ENCODE measurements at places on chromosomes 4 and X.
A peak's percentile ranks its signal among the peaks of the same experiment; 100 is the strongest.

DNA sequence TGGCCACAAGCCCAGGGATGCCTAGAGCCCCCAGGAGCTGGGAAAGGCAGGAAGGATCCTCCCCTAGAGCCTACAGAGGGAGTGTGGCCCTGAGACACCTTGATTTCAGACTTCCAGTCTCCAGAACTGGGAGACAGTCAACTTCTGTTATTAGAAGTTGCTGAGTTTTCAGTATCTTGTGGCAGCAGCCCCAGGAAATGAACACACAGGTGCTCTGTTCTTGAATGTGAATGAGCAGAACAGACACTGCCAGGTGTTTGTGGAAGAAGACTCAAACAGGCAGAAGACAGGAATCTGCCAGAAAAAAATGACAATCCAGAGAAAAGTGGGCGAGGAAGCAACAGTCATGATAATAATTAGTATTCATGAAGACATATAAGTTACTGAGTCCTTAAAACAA lies 64.5 kb upstream of the STS start:
- H3K36me3 ChIP-seq, result no peaks in the 10 kb centered on the region
- H3K27me3 ChIP-seq, result no peaks in the 10 kb centered on the region
- H3K4me3 ChIP-seq, result no peak overlapping the region
- no peaks in the 10 kb centered on the region for H3K4me1 ChIP-seq

DNA sequence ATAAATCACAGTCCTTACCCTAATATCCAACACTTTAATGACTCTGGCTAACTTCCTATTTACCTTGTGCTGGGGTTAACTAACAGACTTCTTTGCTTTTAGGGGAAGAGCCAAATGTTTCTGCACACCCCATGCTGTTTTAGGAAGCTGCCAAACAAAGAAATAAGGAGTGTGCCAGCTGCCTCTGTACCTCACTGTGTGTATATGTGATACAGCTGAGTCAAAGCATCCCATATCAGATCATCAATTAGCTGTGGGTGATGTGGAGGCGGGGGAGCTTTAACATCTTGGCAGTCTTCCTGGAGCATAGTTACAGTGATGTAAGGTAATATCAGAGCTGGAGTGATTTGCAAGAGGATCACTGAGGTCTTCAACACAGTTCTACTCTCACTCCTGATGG lies 95.4 kb downstream of the COL25A1 start:
- no peak overlapping the region for H3K27ac ChIP-seq
- H3K27me3 ChIP-seq, result no peaks in the 10 kb centered on the region
- no peaks in the 10 kb centered on the region for H3K4me1 ChIP-seq
- no peak overlapping the region for H3K4me3 ChIP-seq

GRCh38 chr4:101115887-101116286 lies 231.4 kb downstream of the PPP3CA start:
- no peaks in the 10 kb centered on the region for H3K27me3 ChIP-seq
- no peak for DNase-seq
- no peaks in the 10 kb centered on the region for H3K36me3 ChIP-seq
- H3K4me1 ChIP-seq, result peaks cover 5% of the 10 kb centered on the region
- H3K4me3 ChIP-seq, result no peak overlapping the region

DNA sequence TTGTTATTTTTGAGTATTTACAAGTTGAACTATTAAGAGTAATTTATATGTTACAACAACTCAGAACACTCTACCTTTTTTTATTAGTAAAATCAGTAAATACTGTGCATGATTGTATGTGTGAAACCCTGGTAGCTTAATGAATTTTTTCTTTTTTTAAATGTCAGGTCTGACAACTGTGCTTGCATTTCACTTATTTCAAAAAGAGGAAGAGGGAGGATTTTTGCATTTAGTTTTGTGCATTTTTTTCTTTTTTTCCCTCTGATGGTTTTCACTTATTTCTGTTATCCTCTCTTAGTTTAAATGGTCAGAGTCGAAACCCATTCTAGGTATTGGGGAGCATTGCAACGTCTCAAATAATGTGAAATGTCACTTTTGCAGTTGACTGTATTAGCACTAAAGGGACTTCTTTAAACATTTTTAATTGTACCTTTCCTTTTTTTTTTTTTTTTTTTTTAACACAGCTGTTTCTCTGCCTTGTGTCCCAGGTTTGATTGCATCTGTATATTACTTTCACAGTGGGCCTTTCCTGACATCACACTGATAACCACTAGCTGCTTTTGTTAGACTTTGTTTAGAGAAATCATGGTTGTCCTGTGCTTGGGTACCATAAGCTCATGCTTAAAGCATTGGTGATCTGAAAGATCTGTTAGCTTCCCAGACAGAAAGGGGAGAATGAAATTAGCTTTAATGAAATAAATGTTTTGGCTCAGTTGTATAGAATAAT lies 28.5 kb downstream of the MOB1B start:
- no peak overlapping the region for H3K27ac ChIP-seq
- DNase-seq, result no peak

- no peaks in the 10 kb centered on the region for H3K4me1 ChIP-seq
- H3K36me3 ChIP-seq, result no peaks in the 10 kb centered on the region
- H3K4me3 ChIP-seq, result no peak overlapping the region
- no peaks in the 10 kb centered on the region for H3K27me3 ChIP-seq
- no peak overlapping the region for H3K27ac ChIP-seq
Measured at GRCh38 chrX:86724277-86724676, 576.0 kb downstream of the DACH2 start.

GRCh38 chr4:336099-336892 lies 1.3 kb upstream of the ZNF141 start:
- H3K4me3 ChIP-seq, result peak overlapping the region; percentile 97
- H3K27me3 ChIP-seq, result no peaks in the 10 kb centered on the region
- DNase-seq, result peak; percentile 91
- no peaks in the 10 kb centered on the region for H3K36me3 ChIP-seq
- H3K27ac ChIP-seq, result peak overlapping the region; percentile 96

DNA sequence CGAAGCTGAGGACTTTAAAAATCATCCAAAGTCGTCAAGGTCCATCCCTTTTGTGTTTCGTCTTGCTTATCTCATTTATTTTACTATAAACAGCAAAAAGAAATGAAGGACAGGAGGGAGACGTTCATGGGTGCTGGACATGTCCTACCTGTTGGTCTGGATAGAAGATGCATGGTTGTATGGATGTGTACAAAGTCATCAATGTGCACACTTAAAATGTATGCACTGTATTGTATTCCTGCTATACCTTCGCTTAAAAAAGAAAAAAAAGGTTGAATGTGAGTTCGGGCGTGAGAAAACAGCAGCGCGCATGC lies 313 bp upstream of the BLOC1S4 start:
- H3K27me3 ChIP-seq, result no peaks in the 10 kb centered on the region
- peaks cover 36% of the 10 kb centered on the region for H3K4me1 ChIP-seq
- peak overlapping the region; percentile 99 for H3K4me3 ChIP-seq
- H3K36me3 ChIP-seq, result no peaks in the 10 kb centered on the region
- peak overlapping the region; percentile 97 for H3K27ac ChIP-seq
- DNase-seq, result no peak

GRCh38 chrX:51336584-51336983 lies 4.0 kb downstream of the NUDT10 start:
- no peak overlapping the region for H3K27ac ChIP-seq
- no peak overlapping the region for H3K4me3 ChIP-seq
- H3K27me3 ChIP-seq, result no peaks in the 10 kb centered on the region
- no peaks in the 10 kb centered on the region for H3K36me3 ChIP-seq
- H3K4me1 ChIP-seq, result no peaks in the 10 kb centered on the region

DNA sequence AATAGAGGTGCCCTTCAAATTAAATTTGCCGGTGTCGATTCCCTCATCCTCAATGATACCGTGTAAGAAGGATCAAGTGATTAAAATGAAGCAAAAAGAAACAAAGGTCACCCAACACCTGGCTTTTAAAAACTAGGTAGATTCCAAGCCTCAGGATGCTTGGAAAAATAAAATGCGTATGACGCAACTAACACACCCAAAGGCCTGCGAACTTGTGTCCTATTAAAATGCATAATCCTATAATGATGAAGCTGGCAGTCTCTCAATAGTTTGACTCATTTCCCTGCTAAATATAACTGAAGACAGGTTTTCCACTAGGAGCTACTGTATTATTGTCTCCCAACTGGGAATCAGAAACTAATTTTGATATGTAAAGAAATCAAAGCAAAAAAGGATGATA lies 263.2 kb downstream of the DHX15 start:
- H3K27ac ChIP-seq, result no peak overlapping the region
- H3K36me3 ChIP-seq, result no peaks in the 10 kb centered on the region
- H3K27me3 ChIP-seq, result no peaks in the 10 kb centered on the region
- no peak for DNase-seq
- H3K4me3 ChIP-seq, result no peak overlapping the region
- H3K4me1 ChIP-seq, result no peaks in the 10 kb centered on the region

- H3K4me1 ChIP-seq, result no peaks in the 10 kb centered on the region
- no peak overlapping the region for H3K4me3 ChIP-seq
- H3K27me3 ChIP-seq, result no peaks in the 10 kb centered on the region
- H3K36me3 ChIP-seq, result no peaks in the 10 kb centered on the region
- no peak overlapping the region for H3K27ac ChIP-seq
Measured at GRCh38 chr4:81627590-81627989, 155.9 kb upstream of the RASGEF1B start.

- H3K4me1 ChIP-seq, result no peaks in the 10 kb centered on the region
- H3K27me3 ChIP-seq, result no peaks in the 10 kb centered on the region
- H3K4me3 ChIP-seq, result no peak overlapping the region
- no peaks in the 10 kb centered on the region for H3K36me3 ChIP-seq
- H3K27ac ChIP-seq, result no peak overlapping the region
Measured at GRCh38 chr4:113276464-113277170, 227.2 kb downstream of the ANK2 start.

DNA sequence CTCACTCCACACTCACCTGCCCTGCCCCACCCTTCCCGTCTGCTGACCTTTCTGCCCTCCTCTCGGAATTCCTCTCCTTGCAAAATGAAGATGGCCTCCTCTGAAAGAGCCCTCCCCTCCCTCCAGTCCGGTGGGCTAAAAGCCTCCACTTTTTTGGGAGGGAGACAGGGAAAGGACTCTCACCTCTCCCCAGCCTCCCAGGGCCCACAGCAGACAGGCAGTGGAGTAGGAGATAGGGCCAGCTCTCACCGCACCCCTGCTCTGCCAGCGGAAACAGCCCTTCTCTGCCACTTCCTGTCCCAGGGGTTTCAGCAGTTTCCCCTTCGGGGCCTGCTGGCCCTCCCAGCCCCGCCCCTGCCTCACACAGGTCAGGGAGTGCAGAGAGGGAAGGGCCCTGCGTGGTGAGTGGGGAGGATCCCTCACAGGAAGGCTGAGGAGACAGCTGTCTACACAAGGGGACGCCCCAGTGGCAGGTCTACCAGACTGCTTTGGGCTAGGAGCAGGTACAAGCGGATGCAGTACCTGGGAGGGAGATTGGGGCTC lies 18.2 kb downstream of the ELF4 start:
- no peaks in the 10 kb centered on the region for H3K36me3 ChIP-seq
- peak overlapping the region; percentile 62 for H3K27ac ChIP-seq
- peaks cover 6% of the 10 kb centered on the region for H3K4me1 ChIP-seq
- no peak overlapping the region for H3K4me3 ChIP-seq
- DNase-seq, result peak; percentile 74

DNA sequence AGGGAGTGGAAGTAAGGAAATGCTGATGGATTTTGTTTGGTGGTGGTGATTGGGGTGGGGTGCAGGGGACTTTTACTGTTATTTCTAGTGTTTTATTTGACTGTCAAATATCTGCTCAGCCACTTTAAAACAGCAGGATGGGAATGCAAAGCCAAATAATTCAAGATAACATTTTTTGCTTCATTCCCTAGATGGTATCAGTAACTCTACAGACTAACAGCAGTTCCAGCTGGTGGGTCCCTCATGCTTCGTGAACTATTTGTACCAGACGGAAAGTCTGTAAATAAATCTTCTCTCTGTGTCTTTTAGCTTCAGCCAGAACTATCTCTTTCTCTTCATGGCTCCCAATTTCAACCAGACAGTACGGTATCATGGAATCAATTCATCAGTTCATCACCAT lies 27.5 kb downstream of the GPR143 start:
- no peaks in the 10 kb centered on the region for H3K27me3 ChIP-seq
- H3K27ac ChIP-seq, result no peak overlapping the region
- H3K4me1 ChIP-seq, result no peaks in the 10 kb centered on the region
- no peaks in the 10 kb centered on the region for H3K36me3 ChIP-seq
- no peak for DNase-seq

DNA sequence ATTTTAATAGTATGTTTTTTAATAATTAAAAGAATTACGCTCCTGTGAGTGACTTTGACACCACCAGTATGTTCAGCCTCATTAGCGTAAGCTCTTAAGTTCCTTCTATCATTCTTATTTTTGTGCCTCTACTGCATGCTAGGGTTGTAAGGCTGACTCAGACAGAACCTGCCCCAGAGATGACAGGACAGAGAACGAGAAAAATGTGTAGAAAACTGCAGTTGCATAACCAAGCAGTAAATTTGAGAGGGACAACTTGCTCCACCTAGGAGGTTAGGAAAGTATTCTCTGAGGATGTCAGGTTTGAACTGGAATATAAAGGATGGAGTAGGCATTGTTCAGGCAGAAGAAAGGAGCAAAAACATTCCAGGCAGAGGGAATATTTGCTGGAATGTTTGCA lies 98.7 kb downstream of the NFKB1 start:
- no peak overlapping the region for H3K27ac ChIP-seq
- DNase-seq, result no peak
- peaks cover 51% of the 10 kb centered on the region for H3K36me3 ChIP-seq
- peaks cover 4% of the 10 kb centered on the region for H3K4me1 ChIP-seq

Data from upper lobe of left lung (tissue), 6 donors.